ENCODE measurements at places on chromosomes 12 and 14.

DNA sequence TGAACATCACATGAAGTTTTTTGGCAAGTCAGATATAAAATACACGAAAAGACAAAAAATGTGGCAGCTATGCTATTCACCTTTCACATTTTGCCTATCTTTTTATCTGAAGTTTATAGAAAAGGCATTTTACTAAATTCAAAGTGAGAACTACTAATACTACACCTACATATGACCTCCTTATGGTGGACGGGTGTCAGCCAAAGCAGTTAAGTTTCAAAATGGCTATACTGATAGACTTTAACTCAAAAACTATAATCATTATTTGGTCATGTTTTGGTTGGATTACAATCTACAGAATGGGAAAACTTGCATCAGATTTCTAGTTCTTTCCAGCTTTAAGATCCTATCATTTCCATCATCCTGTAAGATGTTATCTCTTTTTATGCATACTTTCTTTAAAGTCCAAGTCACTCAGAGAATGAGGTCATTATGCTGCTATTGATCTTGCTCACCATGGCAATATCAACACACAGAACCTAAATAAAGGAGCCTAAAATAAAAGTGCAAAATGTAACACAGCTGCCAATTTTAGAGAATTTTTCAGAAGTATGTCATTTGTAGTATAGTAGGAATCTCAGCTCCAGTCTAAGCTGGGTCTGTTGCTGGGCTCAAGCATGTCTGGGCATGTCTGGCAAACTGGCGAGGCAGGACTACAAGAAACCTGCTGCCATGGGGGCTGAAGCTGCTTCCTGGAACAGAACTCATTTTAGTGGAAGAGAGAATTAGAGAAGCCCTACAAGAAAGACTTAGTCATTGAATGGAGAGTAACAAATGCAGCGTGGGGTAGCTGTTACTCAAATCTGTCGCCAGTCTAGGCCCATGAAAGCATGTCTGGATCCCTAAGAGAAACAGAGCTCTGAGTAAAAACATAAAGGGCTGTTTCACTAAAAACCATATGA lies 7.6 kb upstream of the AEBP2 start:
- DNase-seq = peak; percentile 95

DNA sequence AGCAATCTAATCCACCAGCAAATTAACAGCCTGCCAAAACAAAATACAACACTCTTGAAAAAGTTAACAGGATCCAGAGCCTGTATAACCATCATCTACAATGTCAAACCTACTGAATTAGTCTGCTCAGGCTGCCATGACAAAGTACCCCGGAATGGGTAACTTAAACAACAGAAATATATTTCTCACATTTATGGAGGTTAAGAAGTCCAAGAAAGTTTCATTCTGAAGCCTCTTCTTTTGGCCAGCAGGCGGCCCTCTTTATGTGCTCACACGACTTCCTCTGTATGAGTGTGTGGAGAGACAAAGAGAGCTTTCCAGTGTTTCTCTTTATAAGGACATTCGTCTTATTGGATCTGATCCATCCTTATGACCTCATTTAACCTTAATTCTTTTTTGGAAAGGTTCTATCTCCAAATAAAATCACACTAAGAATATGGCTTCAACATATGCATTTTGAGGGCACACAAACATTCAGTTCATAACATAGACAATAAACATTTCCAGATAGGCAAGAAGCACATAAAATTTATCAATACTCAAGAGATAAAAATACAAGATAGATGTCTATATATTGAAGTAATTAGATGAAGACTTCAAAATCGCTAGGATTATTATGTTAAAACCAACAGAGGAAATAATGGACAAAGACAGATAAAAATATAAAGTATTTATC lies 5.9 kb upstream of the RERG start:
- peak; percentile 56 for DNase-seq

DNA sequence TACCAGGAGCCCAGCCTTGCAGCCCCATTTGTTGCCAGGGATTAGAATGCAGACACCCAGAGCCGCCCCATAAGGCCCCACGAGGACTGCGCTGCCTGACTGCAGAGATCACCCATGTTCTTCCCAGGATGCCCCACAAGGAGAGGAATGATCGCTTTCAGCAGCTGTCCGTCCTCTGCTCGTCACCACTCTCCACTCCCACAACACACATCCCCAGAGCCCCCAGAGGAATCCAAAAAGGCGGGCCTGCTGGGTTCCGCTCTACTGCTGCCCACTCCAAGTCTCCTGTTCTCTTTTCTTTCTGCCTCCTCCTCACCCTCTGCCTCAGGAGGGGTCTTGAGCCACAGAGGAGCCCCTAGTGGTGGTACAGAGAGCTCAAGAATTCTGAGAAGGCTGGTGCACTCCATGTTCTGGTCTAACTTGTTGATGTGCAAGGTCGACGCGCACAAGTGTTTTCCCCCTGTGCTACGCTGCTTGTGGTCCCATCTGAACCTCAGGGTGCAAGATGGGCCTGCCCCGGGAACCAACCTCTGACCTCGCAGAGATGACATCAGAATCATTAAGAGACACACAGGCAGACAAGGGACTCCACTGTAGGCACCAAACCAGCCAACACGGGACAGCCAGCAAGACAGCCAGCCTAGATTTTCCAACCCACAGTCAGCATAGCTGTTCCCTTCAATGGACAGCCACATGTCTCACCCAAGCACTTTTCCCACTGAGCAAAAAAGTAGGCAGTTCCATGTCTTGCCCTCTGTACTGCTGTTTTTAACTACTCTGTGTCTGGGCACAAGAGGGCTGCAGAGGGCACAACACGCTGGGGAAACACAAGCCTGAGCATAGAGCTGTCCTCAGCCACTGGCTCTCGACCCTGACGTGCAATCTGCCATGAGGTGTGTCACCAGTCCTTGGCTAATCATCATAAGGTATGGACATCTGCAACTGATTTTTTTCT lies 29.9 kb downstream of the PXN start:
- no peak for DNase-seq

GRCh38 chr12:15856097-15856982 lies 25.8 kb upstream of the STRAP start:
- DNase-seq = peak; percentile 71

GRCh38 chr14:61720294-61720661 lies 25.0 kb downstream of the HIF1A start:
- DNase-seq = no peak

GRCh38 chr12:40439771-40440492 lies 215.1 kb downstream of the LRRK2 start:
- DNase-seq = peak; percentile 67

GRCh38 chr14:72590577-72590976 lies 303.3 kb downstream of the DPF3 start:
- DNase-seq = no peak

DNA sequence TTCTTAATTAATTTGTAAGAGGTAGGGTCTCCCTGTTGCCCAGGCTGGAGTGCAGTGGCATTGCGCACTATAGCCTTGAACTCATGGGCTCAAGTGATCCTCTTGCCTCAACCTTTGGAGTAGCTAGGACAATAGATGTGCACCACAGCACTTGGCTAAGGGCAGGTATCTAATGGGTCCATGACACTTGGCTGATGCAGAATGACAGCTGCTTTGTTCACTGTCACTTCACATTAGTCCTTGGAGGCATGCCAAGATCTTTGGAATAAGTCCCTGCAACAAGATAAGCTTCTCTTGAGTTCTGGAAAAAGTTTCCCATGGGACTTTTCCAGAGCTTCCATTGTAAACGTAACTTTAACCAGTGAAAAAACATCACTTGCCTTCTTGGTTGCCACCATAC lies 23.4 kb downstream of the COQ6 start:
- no peak for DNase-seq

GRCh38 chr12:54195737-54196347 lies 7.1 kb upstream of the SMUG1 start:
- DNase-seq = no peak

- peak; percentile 31 for DNase-seq
These were observed 93.8 kb downstream of the RFLNA start for GRCh38 chr12:124388679-124389137.

DNA sequence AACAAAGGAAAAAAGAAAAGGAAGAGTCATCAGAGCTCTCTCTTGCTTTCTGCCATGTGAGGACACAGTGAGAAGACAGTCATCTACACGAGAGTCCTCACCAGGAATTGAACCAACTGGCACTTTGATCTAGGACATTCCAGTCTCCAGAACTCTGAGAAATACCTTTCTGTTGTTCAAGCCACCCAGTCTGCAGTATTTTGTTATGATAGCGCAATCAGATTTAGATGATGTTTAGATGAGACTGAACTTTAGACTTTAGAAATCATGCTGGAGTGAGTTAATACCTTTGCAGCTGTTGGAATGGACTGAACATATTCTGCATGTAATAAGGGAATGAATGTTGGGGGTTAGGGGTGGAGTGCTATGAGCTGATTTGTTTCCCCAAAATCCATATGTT lies 28.1 kb upstream of the RAB21 start:
- DNase-seq = no peak

DNA sequence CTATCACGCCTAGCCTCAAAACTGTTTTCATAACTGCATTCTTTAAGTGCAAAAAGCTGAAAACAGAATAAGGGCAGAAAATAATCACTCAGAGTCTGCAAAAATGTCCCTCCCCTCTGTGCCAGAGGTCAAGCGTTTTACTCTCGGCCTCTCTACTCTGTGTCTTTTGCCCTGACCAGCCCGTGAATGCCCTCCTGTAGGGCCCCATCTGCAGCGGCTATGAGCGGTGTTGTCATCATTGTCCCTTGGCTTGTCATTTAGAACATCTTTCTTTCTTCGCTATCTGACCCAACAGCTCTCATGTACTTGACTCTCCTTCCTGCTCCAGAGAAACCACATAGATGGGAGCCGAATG lies 21.7 kb downstream of the ELK3 start:
- DNase-seq = no peak

DNA sequence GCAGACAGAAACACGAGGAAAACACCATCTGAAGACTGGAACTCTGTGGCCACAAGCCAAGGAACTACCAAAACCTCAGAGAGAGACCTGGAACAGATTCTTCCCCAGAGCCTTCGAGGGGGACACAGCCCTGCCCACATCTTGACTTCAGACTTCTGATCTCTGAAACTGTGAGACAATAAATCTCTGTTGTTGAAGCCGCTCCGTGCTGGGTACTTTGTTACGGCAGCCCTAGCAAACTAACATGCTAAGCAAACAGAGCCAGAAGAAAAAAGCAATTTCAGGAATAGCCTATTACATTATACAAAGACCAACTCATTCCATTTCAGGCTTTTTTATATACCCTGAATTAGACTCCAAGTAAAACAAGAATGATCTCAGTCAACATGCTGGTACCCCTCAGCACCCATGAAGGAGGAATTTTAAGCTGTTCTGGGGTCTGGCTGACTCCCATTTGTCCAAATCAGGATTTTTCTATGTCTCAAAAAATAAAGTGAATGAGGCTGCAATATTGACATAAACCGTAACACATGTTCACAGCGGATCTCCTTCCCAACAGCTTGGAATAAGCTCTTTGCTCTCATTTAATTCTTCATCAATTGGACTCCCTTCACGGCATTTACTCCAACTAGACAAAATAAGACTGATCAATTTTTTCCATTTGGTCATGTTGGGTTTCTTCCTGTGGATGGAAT lies 190.1 kb downstream of the FOXN3 start:
- DNase-seq = no peak

GRCh38 chr14:24705840-24706239 lies 71.8 kb upstream of the GZMB start:
- DNase-seq = no peak

GRCh38 chr12:57775563-57776246 lies 3.3 kb downstream of the EEF1AKMT3 start:
- DNase-seq = no peak

Data from bronchial epithelial cell (primary cell).